SK-N-DZ (cell line): ENCODE measurements at places on chromosomes 5 and 9.

DNA sequence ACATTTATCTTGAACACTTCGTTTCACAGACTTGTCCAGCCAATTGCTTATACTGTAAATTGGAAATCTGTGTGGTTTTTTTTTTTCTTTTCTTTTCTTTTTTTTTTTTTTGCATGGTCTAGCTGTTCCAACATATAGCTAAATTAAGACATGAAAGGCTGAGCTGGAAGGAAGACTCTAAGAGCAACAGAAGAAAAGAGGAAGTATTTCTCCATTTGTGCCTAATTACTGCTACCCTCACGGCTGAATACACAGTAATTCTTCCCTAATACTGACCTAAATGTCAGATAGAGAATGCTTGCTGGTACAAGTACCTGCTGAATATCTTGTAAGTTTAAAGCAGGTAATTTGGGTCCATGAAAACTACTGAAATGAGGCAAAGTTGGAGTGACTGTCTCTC, 11.0 kb upstream of the HAPLN1 start:
- no peak for DNase-seq

DNA sequence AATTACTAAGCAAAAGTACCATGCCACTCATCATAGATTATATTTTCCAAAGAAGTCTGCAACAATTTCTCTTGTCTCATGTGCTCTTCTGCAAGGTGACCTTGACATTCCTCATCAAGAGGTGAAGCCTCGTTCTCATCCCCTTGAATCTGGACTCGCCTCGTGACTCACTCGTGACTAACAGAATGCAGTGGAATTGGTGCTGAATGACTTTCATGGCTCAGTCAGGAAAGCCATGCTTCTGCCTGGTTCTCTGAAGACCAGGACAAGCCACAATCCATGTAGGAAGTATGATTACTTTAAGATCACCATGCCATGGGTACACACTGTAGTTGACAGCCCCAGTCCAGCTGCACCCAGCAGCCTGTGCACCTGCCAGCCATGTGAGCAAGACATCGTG, 335.8 kb downstream of the GADD45G start:
- no peak for DNase-seq

- no peak for DNase-seq
These were observed 61.6 kb downstream of the NSG2 start for GRCh38 chr5:174106997-174107655.

DNA sequence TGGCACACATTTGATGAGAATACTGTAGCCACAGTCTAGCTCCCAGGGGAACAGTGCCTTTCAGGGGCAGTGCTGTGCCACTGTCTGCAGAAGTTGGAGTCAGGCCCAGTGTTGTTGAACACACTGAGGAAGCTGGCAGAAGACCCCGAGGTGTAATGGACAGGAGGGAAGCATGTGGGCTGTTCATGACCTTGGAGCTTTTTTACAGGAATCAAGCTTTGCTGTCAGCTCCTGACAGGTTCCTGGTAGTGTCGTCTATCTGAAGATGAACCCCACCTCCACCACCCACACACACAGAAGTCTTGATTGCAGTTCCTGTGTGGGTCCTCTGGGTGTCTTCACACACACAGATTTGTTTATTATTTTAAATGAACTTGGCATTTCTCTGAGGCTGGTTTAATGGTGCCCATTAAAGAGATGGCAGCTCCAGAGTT, 40.3 kb upstream of the TNFAIP8 start:
- DNase-seq: no peak
